ENCODE measurements at places on chromosomes 12 and 14. TPM values are rescaled to one million over a fixed set of nuclear protein-coding genes. Genes with fewer than 3 reads are reported as not detected.

DNA sequence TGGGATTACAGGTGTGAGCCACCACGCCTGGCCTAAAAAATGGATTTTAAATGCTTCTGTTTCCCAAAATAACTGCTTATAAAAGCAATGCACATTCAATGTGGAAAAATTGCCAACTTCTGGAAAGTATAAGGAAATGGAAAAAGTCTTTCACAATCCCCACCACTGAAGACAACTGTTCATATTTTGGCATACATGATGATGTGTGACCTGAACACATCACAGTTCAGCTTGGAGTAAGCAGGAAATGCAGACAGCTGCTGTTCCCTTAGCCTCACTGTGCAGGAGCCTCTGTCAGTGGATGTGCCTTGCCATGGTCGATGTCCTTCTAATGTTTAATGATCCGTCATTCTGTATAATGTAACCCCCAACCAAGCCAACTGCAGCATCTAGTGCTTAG is 5.2 kb downstream of the MTERF2 start:
- H3K27ac ChIP-seq: no peak overlapping the region
- H3K4me3 ChIP-seq: no peak overlapping the region
- peak; percentile 97 for DNase-seq
- H3K27me3 ChIP-seq: no peaks in the 10 kb centered on the region
- H3K36me3 ChIP-seq: peaks cover 24% of the 10 kb centered on the region

DNA sequence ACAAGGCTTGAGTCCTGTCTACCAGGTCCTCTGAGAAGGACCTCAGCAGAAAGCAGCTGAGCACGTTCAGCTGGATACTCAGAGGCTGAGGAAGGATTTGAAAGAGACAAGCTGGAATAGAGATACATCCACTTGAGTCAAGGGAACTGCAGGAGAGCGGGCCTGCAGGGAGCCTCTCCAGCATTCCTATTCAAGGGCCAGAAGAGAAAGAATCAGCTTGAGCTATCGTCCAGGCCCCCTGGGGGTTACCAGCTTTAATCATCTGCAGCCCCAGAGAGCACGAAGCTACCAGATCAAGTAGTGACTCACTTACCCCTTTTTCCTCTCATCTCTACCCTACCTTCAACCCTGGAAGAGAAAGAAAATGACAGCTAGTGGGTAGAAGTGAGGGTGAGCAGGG is 80.9 kb downstream of the NDUFA12 start:
- DNase-seq: no peak
- H3K36me3 ChIP-seq: no peaks in the 10 kb centered on the region
- H3K27ac ChIP-seq: no peak overlapping the region
- H3K4me1 ChIP-seq: no peaks in the 10 kb centered on the region
- H3K4me3 ChIP-seq: no peak overlapping the region

GRCh38 chr14:54488646-54489317 is at the start of gene GMFB:
TSS of gene GMFB (minus strand) at chr14:54488980. CDS start at chr14:54488927, 53 bp downstream.
- H3K4me1 ChIP-seq: peaks cover 3% of the 10 kb centered on the region
- peak within 1 kb of the TSS; percentile 100 for H3K27ac ChIP-seq
- H3K27me3 ChIP-seq: no peaks in the 10 kb centered on the region

GRCh38 chr14:24236689-24237462 is 4.1 kb downstream of the GMPR2 start:
- H3K36me3 ChIP-seq: peaks cover 43% of the 10 kb centered on the region
- no peak overlapping the region for H3K4me3 ChIP-seq
- peaks cover 20% of the 10 kb centered on the region for H3K4me1 ChIP-seq

GRCh38 chr12:89662623-89663022 is 46.0 kb downstream of the ATP2B1 start:
- H3K36me3 ChIP-seq: no peaks in the 10 kb centered on the region
- no peak overlapping the region for H3K27ac ChIP-seq
- peaks cover 9% of the 10 kb centered on the region for H3K4me1 ChIP-seq
- H3K4me3 ChIP-seq: no peak overlapping the region
- DNase-seq: no peak

DNA sequence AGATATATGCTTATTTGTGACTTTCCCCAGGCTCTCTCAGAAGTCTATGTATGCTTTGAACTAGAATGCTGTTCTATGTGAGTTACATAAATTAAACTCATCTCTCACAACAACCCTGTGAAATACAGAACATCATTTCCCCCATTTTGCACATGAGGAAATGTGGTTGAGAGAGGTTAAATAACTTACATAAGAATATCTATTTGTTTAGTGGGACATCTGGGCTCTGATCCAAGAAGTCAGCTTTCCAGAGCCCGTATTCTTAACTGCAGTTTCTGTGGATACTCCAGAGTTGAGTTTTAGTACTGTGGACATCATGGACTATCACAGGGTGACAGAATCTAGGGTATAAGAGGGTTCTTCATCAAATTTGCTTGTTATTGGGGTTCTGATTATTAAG is 242.5 kb upstream of the ARHGAP5 start:
- H3K27ac ChIP-seq: no peak overlapping the region
- DNase-seq: peak; percentile 56
- no peak overlapping the region for H3K4me3 ChIP-seq
- H3K4me1 ChIP-seq: peaks cover 5% of the 10 kb centered on the region
- no peaks in the 10 kb centered on the region for H3K27me3 ChIP-seq
- H3K36me3 ChIP-seq: no peaks in the 10 kb centered on the region

GRCh38 chr12:43856972-43857371 is 21.1 kb downstream of the TMEM117 start:
- no peaks in the 10 kb centered on the region for H3K27me3 ChIP-seq
- H3K4me1 ChIP-seq: no peaks in the 10 kb centered on the region
- no peak for DNase-seq
- H3K4me3 ChIP-seq: no peak overlapping the region
- H3K36me3 ChIP-seq: no peaks in the 10 kb centered on the region

GRCh38 chr12:70196811-70197281 is 46.4 kb upstream of the CNOT2 start:
- H3K4me3 ChIP-seq: no peak overlapping the region
- no peaks in the 10 kb centered on the region for H3K4me1 ChIP-seq
- H3K27me3 ChIP-seq: no peaks in the 10 kb centered on the region
- no peak overlapping the region for H3K27ac ChIP-seq
- peak; percentile 45 for DNase-seq

DNA sequence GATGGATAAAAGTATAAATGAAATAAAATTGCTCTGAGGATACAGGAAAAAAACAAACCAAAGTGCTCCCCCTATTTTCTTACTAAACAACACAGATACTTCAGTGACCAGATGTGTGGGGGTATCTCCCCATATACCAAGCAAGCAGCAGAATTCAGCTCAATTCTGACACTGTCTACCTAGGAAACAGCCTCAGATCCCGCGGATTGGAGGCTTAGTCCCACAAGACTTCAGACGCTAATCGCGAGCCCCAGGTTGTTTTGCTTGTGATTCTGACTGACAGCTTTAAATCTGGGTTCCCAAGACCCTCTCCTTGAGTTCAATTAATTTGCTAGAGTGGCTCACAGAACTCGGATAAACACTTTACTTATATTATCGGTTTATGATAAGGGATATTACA is 17.3 kb downstream of the NFKBIA start:
- no peak overlapping the region for H3K27ac ChIP-seq
- H3K36me3 ChIP-seq: no peaks in the 10 kb centered on the region
- H3K27me3 ChIP-seq: no peaks in the 10 kb centered on the region
- DNase-seq: no peak
- peaks cover 17% of the 10 kb centered on the region for H3K4me1 ChIP-seq
- no peak overlapping the region for H3K4me3 ChIP-seq

DNA sequence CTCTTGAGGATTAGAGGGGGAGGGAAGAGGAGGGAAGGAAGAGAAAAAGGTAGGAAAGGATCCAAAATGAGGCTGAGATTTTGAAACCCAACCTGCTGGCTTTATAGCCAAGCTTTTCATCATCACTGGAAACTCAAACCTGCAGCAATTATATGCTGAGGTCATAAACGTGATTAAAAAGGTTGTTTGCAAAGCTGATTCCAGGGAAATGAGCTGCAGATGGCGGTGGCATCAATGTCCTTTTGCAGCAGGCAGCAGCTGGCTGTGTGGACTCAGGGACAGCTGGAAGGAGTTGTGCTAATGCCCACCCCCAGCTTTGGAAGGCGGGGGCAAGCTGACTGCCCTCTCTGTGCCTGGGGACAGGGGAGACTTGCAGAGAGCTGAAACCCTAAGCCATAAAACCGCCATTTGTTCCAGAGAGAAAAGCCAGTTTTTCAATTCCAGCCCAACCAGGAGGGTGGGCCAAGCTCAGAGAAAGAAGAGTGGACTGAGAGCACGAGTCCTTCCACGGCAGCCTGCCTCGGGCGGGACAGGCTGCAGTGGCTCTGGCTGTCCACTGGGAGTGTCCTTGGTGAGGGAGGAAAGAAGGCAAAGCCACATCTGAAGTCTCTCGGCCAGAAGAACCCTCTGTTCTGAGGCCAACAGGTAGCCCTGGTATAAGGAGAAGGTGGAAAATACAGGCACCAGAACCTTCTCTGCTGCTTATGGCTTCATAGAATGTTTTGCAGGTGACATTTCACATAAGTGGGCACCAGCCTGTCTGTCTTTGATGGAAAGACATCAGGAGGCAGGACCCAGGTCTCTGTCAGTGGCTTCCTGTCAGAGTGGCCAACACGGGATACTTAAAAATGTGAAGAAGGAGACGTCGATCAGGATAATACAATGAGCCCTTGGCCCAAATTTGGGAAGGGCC is 90.7 kb downstream of the SINHCAF start:
- H3K27ac ChIP-seq: no peak overlapping the region
- peaks cover 4% of the 10 kb centered on the region for H3K4me1 ChIP-seq
- H3K4me3 ChIP-seq: no peak overlapping the region
- H3K27me3 ChIP-seq: no peaks in the 10 kb centered on the region
- DNase-seq: peak; percentile 75

The KCNJ8 gene
- 16.1 TPM for total RNA-seq

The LIN7A gene
- 7.0 TPM for total RNA-seq

The RTN1 gene
- 8.4 TPM for total RNA-seq

The NR1H4 gene
- 1.3 TPM for total RNA-seq

The DPY19L2 gene
- 14.8 TPM for total RNA-seq

The IFI27 gene
- total RNA-seq: 308 TPM

The TDRD9 gene
- 2.3 TPM for total RNA-seq

The SCNN1A gene
- total RNA-seq: 122 TPM

Data from lung (tissue), 17 donors.